Left renal pelvis (tissue), 4 donors: ENCODE measurements at places on chromosomes 5 and 9.

GRCh38 chr9:78325343-78325742, 28.4 kb downstream of the PSAT1 start:
- DNase-seq: no peak

DNA sequence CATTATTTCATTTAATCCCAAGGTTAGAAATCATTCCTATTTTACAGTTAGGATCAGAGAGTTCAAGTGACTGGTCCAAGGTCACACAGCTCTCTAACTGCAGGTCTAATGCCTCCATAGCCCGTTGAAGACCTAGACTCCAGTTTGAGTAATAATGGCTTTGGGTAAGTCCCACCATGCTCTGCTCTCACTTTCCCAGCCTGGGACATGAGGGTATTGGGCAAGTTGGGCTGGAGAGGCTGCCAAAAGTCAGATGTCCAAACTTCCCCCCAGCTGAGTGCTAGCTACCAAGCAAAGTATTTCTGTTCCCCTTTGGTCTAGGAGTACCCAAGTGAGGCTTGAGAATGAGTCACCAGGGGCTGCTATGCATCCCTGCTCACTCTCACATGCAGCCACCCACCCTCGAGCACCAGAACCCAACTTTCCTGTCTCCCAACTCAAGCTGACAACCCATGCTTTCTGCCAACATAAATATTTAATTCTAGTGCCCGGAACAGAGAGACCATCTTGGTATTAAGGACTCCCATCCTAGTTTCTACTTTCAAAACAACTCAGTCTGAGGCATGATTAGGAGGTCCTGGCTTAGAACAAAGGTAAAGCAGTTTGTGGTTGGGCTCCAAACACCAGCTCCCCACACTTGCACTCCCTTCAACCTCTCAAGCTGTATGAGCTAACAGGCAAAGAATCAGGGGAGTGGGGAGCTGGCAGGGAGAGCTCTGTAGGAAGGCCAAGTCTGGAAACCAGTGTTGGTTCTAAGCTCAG, 236.5 kb upstream of the TRIM32 start:
- no peak for DNase-seq

DNA sequence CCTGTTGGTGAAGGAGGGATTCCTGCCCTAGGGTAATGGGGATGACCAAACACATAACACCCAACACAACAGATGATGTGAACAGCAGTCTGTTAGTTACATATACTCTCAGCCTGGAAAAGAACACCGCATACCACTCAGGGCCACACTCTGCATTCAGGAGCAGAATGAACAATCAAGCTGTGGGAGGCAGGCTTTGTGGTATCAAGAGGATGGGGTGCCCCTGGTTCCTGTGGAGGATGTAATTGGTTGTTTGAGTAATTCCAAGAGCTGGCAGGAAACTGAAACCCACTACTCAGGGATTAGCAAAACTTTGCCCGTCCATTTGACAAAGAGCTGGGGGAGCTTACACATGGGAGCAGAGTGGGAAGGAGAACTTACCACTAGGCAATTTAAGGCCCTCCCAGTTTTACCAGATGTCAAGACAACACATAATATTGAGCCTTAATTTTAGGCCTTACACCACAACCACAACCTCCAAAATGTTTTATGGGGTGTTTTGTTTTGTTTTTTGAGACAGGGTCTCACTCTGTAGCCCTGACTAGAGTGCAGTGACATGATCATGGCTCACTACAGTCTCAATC, 15.6 kb upstream of the PRKAA1 start:
- no peak for DNase-seq

DNA sequence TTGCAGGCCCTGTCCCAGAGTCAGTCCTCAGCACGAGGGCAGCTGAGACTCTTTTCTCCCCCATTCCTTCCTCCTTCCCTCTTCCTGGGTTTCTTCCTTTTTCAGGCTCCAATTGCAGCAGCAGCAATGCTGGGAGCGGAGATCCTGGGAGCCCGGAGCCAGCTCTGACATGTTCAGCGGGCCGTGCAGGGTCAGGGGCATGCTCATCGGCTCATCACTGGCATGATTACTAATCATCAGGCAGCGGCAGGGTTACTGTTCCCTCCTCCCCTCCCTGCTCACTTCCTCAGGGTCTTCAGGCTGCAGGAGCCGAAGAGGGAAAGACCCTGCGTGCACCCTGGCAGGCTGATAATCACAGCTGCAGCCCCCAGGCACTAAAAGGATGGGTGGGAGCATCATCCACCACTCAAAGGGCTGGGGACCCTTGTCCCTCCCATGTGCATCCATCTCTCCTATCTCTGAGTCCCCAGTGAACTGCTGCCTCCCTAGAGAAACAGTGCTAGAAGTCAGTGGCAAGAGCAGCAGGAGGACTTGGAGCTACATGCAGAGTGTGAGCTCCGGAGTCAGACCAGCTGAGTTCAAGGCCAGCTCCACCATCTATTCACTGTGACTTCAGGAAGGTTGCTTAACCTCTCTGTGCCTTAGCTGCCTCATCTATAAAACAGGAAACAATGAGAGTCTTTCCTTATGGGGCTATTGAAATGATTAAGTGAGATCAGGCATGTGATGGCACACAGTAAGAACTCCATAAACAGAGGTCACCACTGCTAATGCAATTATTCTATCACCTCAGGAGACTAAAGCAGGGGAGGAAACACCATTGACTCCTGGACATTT, 7.8 kb upstream of the KCNIP1 start:
- no peak for DNase-seq

DNA sequence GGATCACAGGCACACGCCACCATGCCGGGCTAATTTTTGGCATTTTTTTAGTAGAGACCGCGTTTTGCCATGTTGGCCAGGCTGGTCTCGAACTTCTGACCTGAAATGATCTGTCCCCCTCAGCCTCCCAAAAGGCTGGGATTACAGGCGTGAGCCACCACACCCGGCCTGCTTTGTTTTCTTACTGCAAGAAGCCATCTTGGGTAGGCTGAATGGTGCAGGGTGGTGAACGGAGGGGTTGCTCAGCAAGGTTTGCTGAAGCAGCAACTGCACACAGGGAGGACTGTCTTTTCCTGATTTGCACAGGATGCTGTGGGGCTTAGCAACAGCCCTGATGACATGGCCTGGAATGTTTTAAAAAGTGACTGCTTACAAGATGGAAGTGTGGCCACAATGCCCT, 10.7 kb downstream of the ZNF354B start:
- DNase-seq: no peak

DNA sequence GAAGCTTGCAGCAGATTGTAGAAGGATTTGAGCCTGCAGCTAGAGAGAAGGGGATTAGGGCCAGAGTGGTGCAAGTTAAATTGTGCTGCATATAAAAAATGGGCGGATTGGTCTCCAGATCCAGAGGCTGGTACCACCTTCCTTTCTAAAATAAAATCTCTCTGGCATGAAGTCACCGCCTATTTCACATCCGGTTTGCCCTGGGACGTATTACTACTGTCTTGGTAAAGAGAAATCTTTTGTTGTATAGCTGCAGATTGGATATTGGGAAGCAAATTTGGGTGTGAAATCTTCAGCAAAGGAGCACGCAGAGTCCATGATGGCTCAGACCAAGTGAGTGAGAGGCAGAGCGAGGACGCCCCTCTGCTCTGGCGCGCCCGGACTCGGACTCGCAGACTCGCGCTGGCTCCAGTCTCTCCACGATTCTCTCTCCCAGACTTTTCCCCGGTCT, at the start of gene GABRA1:
GABRA1 (plus strand) TSS at position 180 of the 451 bp plus-strand sequence. CDS start 2,691 bp downstream, outside the sequence.
- no peak for DNase-seq

DNA sequence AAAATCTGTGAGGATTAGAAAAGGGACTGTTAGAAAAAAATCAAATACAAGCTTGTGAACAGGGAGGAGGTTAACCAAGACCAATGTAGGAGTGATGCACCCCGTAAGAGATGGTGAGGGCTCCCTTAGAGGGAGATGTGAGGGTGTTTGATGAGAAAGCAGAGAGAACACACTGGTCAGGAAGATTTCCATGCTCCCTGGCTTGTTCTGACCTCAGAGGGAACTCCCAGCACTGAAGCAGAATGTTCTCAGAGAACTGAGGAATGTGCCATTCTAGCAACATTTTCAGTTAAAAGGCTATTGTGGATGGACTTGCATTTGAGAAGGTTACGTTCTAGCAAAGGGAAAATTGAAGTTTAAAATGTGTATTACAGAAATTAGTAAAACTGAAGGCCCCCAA, 110.6 kb downstream of the HTR4 start:
- DNase-seq: no peak

- no peak for DNase-seq
Observed at GRCh38 chr5:122195802-122196394, 66.6 kb downstream of the ZNF474 start.
